ENCODE measurements at places on chromosomes 16 and 17.

GRCh38 chr16:1779741-1780676 lies 2.4 kb downstream of the SPSB3 start:
- no peak for DNase-seq

DNA sequence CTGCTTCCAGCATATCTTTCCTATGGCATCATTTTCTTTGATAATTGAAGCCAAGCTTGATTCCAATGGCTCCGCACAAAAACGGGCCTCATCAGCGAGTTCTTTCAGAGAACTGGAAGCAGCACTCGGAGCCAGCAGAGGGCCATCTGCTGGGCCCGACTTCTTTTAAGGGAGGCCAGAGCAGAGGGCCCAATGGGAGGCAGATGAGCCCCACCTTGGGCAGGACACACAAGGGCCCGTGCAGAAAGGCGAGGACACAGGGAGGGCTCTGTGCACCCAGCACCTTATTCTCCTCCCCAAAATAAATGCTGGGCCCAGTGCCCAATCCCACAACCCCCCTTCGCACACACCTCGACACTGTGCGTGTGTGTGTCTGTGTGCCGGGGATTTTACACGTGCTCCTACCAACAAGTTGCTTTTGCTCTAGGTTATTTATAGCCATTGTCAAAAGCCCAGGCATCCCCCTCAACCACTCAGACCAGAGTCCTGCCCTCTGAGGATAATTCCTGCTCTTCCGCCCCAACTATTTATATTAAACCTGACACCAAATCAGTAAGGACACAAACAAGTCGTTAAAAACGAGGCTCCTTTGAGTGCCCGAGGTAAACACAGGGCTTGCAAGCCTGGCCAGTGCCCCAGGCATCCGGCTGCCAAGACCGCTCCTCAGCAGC lies 6.8 kb downstream of the AXIN2 start:
- peak; percentile 59 for DNase-seq

DNA sequence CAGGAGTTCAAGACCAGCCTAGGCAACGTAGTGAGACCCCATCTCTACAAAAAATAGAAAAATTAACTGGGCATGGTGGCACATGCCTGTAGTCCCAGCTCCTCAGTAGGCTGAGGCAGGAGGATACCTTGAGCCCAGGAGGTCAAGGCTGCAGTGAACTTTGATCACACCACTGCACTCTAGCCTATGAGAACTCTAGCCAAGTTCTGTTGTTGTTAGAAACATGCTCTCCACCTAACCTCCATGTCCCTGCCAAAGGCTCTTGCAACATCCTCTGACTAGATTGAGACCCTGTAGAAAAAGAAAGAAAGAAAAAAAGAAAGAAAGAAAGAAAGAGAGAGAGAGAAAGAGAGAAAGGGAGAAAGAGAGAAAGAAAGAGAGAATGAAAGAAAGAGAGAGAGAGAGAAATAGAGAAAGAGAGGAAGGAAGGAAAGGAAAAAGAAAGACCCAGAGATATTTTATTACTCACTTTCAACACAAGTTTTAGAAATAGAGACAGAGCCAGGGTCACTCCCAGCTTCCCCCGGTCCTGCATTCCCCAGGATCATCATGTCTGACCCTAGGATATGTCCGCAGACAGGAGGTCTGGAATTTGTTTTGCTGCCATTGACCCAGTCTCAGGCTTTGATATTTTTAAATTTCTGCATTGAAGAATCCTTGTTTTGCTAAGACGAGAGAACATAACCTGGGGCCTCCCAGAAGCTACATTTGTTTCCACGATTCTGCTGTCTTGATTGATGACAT lies 376.5 kb upstream of the CDH5 start:
- DNase-seq, result peak; percentile 60

DNA sequence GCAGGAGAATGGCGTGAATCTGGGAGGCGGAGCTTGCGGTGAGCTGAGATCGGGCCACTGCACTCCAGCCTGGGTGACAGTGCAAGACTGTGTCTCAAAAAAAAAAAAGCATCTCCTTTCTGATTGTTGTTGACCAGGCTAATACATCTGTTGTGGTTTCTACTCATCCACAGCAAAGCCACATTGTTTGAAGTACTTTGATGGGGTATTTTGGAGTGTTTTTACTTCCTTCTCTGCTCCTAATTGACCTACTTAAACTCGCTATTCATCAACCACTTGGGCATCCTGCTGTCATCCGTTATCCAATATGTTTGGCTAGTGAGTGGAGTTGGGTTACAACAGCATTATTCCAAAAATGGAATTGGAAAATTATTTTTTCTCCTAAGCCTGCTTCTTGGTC lies 3.5 kb upstream of the CDC27 start:
- DNase-seq, result no peak

GRCh38 chr16:9384141-9384540 lies 292.7 kb downstream of the HAPSTR1 start:
- DNase-seq, result no peak

GRCh38 chr17:18076936-18077335 lies 10.8 kb upstream of the DRG2 start:
- peak; percentile 84 for DNase-seq

DNA sequence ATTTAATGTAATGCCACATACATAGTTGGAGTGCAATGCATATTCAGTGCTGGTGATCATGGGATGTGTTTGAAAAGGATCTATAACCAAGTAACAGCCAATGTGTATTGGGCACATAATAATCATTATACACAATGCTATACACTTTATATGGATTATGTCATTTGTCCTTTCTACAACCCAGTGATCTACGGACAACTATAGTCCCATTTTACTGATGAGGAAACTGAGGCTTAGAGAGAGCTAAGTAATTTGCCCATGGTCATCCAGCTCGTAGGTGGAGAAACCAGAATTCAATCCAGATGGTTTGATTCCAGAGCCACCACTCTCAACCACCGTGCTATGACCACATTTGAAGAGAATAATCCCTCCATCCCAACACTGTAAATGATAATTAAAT lies 27.4 kb downstream of the COPZ2 start:
- DNase-seq, result no peak

GRCh38 chr16:30774367-30775130 lies 12.4 kb downstream of the RNF40 start:
- no peak for DNase-seq

DNA sequence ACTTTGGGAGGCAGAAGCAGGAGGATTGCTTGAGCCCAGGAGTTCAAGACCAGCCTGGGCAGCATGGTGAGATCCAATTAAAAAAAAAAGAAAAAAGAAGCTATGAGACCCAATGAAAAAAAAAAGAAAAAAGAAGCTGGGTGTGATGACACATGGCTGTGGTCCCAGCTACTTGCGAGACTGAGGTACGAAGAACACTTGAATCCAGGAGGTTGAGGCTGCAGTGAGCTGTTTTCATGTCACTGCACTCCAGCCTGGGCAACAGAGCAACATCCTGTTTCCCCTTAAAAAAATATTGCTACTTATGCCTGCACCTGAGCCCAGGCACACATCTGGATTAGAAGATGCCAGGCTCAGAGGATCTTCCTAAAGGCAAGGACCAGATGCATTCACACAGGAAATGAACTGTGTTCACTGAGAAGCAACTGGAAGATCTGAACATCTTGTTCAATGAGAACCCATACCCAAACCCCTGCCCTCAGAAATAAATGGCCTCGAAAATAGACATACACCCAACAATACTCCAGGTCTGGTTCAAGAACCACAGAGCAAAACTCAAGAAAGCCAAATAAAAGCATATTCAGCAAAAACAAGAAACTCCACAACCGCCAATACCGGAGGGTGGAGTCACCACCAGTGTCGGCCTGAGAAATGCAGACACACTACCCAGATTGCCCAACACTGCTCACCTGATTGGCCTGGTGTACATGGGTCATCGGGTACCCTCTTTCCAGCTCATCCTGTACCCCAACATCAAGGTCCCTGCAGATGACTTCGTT lies 4.4 kb downstream of the RNF135 start:
- no peak for DNase-seq

DNA sequence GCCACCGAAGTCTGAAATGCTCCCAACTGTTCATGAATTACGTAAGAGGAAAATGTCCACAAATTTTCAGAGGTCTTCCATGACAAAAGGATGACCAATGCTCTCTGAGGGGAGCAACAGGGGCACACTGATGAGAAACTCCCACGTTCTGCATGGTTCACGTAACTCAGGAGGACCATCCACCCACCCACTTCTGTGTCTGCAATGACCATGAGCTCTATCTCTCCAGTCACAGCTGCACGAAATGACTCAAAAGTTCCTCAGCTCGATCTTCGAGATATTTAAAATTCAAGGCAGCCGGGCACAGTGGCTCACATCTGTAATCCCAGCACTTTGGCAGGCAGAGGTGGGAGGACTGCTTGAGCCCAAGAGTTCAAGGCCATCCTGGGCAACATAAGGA lies 15.8 kb downstream of the WDR45B start:
- DNase-seq, result no peak

GRCh38 chr16:12901597-12902461 lies at the start of gene SHISA9:
TSS of gene SHISA9 (plus strand) at chr16:12901598.
- no peak for DNase-seq

- no peak for DNase-seq
Observed at GRCh38 chr17:72382971-72383722, 262.3 kb downstream of the SOX9 start.

GRCh38 chr17:14387036-14387435 lies 86.2 kb downstream of the HS3ST3B1 start:
- DNase-seq, result no peak

Data from umbilical cord (tissue), 2 donors.